ENCODE measurements at places on chromosomes 16 and 17.

GRCh38 chr16:31411024-31411844 lies 16.9 kb downstream of the COX6A2 start:
- DNase-seq, result no peak

GRCh38 chr17:79505199-79505598 lies 105.7 kb downstream of the RBFOX3 start:
- DNase-seq, result no peak

DNA sequence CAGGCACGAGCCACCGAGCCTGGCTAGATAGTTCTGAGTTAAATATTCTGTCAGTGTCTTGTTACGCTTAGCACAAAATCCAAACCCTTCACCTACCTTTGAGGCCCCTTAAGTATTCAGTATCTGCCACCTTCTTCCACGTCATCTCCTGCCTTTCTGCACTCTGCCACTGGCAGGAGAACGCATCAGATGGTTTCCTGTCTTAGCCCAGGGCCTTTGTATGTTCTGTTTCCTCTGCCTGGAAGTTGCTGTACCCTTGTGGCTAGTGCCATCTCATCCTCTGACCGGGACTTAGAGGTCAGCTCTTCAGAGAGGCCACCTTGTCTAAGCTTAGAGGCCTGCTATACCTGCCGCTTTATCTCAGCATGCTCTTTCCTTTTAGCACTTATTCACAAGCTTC lies 67.5 kb upstream of the LGALS9 start:
- peak; percentile 47 for DNase-seq

DNA sequence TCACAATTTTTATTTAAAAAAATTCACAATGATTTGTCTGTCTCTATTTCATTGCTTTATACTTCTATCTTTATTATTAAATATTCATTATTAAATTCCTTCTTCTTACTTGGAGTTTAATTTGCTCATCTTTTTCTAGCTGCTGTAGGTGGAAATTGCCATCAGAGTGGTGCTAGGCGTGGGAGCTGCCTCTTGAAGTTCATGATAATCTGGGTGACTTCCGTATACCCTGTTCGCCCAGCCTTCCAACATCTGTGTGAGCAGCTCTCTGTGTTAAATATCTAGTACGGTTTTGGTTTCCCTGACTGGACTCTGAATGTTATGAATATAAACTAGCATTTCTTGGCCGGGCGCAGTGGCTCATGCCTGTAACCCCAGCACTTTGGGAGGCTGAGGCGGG lies 84.0 kb upstream of the RPH3AL start:
- no peak for DNase-seq
